ENCODE measurements at places on chromosomes 7 and 10.

DNA sequence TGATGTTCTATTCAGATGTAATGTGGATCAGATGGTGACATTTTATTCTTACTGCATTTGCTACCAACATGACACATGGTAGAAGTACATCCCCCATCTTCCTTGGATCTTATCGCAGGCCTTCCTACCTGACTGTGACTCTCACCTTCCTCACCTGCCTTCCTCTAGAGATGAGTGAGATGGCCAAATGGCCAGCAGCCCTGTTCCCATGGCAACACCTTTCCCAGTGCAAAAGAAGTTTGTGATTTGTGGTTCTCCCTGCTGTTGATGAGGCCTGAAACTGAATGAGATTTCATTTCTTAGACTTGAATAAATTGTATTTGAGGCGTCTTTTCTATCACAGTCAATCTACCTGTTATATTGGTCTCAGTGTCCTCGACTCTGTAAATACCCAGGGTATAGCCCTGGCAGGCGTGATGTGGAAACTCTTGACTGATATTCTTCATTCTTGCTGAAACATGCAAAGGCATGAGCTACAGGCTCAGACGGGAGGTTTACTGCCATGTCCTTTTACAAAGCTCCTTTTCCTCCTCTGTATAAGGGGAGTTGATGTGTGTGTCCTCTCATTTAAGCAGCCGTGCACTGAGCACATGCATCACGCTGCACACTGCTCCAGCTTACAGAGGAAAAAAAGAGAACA, 440.7 kb upstream of the AKR1E2 start:
- DNase-seq: no peak

- peak; percentile 85 for DNase-seq
Observed at GRCh38 chr7:155003376-155004214, 671 bp upstream of the PAXIP1 start.

- no peak for DNase-seq
Observed at GRCh38 chr7:88111140-88111743, 108.6 kb downstream of the SRI start.

- DNase-seq: no peak
Observed at GRCh38 chr7:92563345-92563744, 26.8 kb downstream of the FAM133B start.

DNA sequence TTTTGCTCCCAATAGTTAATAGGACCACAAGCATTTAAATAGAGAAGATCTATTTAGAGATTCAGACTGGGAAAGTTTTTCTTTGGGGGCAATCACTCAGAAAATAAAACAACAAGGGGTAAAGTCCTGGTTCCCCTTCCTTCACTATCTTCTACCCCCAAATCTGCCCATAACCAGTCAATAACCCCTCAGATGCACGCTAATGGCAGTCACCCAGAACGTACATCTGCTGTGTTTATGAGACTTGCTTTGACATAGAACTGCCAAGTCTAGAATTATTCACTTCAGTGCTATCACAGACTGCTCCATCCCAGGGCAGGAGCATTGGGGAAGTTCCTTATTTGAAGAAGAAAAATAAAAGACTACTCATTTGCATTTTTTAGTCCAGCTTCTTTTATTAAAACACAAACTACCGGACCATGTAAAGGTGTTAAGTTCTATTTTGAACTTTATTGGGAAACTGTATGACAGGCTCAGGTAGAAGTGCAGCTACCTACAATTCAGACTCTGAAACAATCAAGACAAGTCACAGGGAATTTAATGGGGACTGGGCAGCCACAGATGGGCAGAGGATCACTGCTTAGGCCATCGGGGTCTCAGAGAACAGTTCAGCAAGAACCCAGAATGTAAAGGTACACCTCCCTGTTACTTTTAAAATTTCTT, 38.4 kb downstream of the ANK3 start:
- DNase-seq: no peak

DNA sequence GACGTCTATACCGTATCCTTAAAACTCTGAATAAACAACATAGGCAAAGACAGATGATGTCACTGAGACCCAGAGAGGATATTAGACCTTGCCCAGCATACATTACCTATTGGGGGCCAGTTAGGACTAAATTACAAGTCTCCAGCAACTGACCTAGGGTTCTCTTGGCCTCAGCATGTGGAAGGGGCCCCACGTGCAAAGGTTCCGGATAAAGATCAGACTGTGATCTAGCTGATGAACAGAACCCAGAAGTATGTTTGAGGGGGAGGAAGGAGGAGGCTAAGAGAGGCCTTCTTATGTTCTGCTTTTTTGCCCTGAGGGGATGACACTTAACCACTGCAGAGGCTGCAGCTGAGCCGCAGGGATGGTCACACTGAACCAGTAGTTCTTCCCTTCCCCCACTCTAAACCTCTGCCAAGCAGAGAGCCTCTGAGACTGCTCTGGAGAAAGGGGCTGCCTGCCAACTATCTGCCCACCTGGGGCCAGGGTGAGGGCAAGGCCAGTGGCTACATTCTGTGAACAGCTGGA, 24.0 kb upstream of the KMT2C start:
- no peak for DNase-seq

- DNase-seq: no peak
Observed at GRCh38 chr10:13840036-13840435, 253.3 kb downstream of the PRPF18 start.

- DNase-seq: no peak
Observed at GRCh38 chr7:132162556-132163144, 413.6 kb downstream of the PLXNA4 start.

- DNase-seq: peak; percentile 26
Observed at GRCh38 chr10:100826983-100827818, 81.8 kb downstream of the PAX2 start.

GRCh38 chr10:124210263-124210662, 116.9 kb upstream of the CHST15 start:
- no peak for DNase-seq

DNA sequence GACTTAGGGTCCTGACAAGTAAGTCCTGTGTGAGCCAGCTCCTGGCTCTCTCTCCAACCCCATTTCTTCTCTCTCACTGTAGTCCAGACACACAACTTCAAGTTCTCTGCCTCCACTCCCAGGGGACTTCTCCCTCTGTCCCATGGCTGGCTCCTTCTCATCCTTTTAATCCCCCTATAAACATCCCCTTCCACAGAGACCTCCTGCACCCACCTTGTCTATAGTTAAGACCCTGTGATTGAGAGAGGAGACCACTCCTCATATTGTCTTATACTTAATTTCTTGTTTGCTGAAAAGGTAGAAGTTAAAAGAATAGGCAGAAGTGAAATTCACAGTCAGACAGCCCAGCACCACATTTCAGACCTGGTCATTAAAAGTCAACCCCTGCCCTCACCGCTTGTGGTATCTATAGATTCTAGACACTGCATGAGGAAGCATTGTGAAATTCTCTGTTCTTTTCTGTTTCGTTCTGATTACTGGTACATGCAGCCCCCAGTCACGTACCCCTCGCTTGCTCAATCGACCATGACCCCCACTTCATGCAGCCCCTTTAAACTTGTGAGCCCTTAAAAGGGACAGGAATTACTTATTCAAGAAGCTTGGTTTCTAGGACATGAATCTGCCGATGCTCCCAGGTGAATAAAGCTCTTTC, 125.6 kb upstream of the FRMD4A start:
- no peak for DNase-seq

- peak; percentile 64 for DNase-seq
Observed at GRCh38 chr7:148914208-148914777, 30.2 kb upstream of the EZH2 start.

DNA sequence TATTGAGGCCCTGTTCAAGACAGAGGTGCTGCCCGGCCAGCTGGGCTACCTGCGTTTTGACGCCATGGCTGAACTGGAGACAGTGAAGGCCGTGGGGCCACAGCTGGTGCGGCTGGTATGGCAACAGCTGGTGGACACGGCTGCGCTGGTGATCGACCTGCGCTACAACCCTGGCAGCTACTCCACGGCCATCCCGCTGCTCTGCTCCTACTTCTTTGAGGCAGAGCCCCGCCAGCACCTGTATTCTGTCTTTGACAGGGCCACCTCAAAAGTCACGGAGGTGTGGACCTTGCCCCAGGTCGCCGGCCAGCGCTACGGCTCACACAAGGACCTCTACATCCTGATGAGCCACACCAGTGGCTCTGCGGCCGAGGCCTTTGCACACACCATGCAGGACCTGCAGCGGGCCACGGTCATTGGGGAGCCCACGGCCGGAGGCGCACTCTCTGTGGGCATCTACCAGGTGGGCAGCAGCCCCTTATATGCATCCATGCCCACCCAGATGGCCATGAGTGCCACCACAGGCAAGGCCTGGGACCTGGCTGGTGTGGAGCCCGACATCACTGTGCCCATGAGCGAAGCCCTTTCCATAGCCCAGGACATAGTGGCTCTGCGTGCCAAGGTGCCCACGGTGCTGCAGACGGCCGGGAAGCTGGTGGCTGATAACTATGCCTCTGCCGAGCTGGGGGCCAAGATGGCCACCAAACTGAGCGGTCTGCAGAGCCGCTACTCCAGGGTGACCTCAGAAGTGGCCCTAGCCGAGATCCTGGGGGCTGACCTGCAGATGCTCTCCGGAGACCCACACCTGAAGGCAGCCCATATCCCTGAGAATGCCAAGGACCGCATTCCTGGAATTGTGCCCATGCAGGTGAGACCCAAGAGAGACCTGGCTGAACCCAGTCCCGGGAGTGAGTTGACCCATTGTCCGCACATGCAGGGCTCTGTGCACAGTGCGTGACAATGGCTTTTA, 2.8 kb downstream of the RBP3 start:
- no peak for DNase-seq

- DNase-seq: no peak
Observed at GRCh38 chr7:46253520-46253919, 332.4 kb upstream of the IGFBP3 start.

GRCh38 chr7:137986252-137987017, 15.5 kb downstream of the CREB3L2 start:
- no peak for DNase-seq

- DNase-seq: no peak
Observed at GRCh38 chr10:131676800-131677421, 223.9 kb upstream of the PPP2R2D start.

- peak; percentile 86 for DNase-seq
Observed at GRCh38 chr7:102425639-102426267, 7.6 kb upstream of the ORAI2 start.

GRCh38 chr10:13118784-13119410, 18.9 kb downstream of the OPTN start:
- DNase-seq: no peak

DNA sequence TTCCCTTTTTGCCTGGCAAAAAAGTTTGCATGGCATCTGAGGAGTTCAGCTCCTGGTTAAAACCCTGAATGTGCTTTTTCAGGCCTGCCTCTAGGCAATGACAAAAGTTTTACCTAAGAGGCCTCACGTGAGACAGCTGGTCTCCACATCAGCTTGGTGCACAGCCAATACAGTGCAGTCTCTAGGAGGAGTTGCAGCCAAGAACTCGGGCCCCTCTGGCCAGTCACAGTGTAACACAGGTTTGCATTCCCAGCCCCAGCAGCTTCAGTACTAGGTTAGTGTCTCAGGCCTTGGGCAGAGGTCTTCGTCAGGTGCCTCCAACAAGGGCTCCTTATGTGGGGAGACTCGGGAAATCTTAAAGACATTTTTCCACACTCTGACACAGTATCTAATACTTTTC, 771.7 kb downstream of the SORCS1 start:
- no peak for DNase-seq

DNA sequence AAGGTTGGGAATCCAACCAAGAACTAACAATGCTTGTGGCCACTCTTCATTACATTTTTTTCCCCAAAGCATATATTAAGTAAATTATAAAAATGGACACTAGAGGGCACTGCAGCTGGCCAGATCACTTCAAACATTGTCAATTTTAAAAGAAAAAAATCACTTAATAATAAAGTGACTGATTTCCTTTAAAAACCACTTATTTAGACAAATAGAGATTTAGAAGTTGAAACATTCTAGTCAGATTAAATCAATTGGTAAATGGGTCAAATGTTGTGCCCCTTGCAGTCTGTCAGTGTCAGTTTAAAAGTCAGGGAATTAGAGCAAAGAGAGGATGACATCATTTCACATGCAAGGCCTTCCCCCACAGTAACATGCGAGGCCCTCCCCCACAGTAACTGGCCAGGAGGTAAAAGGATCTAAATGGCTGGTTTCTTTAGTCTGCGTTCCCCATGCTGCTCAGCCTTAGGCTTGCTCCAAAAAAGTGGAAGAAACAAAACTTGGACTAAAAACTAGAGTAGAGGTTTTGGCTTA, 177.9 kb downstream of the SKAP2 start:
- no peak for DNase-seq

DNA sequence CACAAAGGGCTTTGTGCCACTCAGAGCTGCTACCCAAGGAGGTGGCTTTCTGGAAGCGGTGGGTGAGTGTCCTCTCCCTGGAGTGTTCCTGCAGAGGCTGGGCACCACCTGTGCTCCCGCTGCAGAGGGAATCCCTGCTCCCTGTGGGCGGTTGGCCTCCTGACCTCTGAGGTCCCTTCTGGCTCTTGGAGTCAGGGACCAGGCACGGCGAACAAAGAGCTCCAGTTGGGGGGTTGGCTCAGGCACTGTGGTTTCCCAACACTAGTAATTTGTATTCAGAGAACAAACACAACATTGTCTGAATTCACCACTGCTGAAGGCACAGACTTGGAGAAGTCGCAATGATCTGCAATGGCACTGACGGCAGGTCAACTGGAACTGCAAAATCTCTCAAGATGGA, 328.9 kb downstream of the PRPF18 start:
- no peak for DNase-seq

DNA sequence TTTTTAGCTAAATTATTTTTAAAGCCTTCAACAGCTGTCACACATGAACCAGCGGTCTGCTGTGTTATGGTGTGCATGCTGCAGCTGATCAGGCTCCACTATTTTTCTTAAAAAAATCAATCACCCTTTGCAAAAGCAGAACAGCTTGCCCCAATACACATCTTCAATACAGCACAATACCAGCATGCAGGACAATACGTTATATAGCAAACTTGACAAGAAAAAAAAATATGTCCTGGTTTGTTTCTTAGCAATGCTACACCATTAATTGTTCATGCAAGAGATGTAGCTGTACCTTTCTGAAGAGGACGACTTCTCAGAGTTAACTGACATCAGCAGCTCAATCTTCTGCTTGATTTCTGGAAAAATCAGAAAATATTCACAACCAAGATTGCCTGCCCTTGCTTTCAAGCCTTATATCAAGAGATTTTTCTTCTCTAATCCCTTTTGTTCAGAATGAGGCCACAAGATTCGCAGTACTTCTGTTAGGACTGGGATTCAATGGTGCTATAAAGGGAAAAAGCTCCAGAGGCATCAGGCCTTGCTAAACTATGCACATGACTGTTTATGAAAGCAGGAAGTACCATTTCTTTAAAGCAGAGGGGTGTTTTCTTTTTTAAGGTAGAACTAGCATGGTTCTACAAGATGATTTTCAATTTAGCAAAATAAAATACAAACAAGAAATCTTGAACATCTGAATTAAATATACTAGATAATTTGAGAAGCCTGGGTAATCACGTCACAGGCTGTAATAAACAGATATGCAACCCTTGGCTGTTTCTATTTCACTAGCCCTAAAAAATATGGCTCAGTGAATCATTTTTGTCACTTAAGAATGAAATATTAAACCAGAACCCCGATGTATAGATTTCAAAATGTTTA, 120.0 kb downstream of the SRPK2 start:
- no peak for DNase-seq

DNA sequence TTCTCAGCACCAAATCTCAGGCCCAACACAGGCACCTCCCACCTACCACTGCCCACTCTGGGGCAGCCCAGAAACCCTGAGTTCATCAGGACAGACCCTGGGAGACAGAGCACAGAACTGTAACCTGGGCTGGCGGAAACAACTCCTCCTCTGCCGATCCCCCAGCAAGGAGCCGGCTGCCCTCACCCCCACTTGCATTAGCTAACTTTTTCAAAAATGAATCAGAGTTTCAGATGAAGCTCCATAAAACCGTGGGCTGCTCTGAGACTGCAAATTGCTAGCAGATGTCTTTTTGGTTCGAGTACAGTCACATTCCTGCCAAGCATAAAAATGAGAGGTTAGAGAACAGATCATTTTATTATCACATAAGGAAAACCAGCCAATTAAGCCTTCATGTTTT, 93.4 kb upstream of the PARD3 start:
- DNase-seq: no peak
